GM23338 (cell line): ENCODE measurements at places on chromosomes 7 and 10. TPM values are rescaled to one million over a fixed set of nuclear protein-coding genes. Genes with fewer than 3 reads are reported as not detected.

NPY4R2 gene
- not detected in 2 replicates for total RNA-seq

PGAM2 gene
- total RNA-seq: 0.78 and 2.9 TPM in 2 replicates

GRM3 gene
- 1.9 and 3.8 TPM in 2 replicates for total RNA-seq

WNT8B gene
- 1.3 and 1.9 TPM in 2 replicates for total RNA-seq

RGR gene
- total RNA-seq: not detected in 2 replicates

ZNF722 gene
- total RNA-seq: not detected in 2 replicates

SVOPL gene
- total RNA-seq: 0.70 and 1.4 TPM in 2 replicates

- H3K27me3 ChIP-seq: no peaks in the 10 kb centered on the region
- no peaks in the 10 kb centered on the region for H3K4me1 ChIP-seq
- H3K4me3 ChIP-seq: no peak overlapping the region
Measured at GRCh38 chr10:85611093-85611740, 755.4 kb downstream of the GRID1 start.

DNA sequence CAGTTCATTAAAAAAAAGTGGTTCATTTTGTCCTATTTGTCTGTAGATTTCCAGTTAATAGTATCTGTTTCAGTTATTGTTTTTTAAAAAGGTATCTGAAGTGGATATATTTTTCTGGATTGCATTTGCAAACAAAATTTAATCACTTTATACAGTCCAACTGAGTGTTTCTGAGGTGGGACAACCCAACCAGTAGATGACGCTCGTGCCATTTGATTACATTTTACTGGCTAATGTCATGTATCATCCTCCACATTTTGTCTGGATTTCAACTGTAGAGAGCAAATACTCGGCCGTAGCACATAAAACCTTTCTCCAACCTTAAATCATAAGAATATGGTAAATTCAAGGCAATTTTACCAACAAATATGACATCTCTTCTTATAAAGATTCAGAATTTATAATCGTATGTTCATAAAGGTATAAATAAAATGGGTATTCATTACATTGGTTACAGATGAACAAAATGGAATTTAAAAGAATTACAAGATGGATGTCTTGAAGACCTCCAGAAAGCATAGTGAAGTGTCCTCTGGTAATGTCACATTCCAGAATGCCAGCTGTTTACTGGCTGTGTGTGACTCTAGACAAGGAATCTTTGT, 789.0 kb downstream of the PHTF2 start:
- H3K4me3 ChIP-seq: no peak overlapping the region
- peaks cover 29% of the 10 kb centered on the region for H3K4me1 ChIP-seq
- H3K36me3 ChIP-seq: no peaks in the 10 kb centered on the region
- peak; percentile 44 for DNase-seq
- H3K27ac ChIP-seq: no peak overlapping the region

GRCh38 chr7:101817471-101818286, at the start of gene CUX1:
TSS of gene CUX1 (plus strand) at chr7:101817626. CDS start at chr7:101817640, 14 bp downstream.
- H3K4me1 ChIP-seq: peaks cover 53% of the 10 kb centered on the region
- peaks cover 18% of the 10 kb centered on the region for H3K27me3 ChIP-seq
- no peaks in the 10 kb centered on the region for H3K36me3 ChIP-seq

GRCh38 chr10:58577437-58577777, 64.7 kb downstream of the BICC1 start:
- H3K4me1 ChIP-seq: peaks cover 5% of the 10 kb centered on the region; the same call in 1 of the 2 replicates
- no peak overlapping the region for H3K27ac ChIP-seq
- no peaks in the 10 kb centered on the region for H3K27me3 ChIP-seq

DNA sequence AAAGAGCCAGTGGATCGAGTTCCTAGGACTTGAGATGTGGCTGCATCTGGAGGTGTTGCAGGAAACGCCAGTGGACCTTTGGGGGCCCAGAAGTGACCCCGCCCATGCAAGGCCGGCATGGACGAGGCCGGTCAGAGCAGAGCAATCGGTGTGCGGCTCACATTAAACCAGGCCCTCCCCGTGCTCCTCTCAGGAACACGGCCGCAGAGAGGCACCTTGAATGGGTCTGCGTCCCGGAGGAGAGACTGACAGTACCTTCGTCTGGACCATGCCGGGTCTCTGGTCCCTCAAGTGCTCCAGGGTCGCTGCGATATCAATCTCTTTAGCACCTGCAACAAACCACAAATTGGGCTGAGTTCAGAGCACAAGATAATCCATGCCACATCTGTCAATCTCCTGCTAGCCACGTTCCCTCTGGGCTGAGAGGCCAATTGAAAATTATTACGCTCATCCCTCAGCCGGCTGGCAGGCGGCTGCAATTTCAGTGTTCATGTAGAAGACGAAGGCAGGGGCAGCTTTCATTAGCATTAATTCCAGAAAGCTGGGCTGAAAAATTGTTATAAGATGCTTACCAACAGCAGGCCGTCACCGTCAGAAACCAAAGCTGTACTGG, 212.0 kb downstream of the DNAJB6 start:
- no peaks in the 10 kb centered on the region for H3K4me1 ChIP-seq
- no peak for DNase-seq
- H3K4me3 ChIP-seq: no peak overlapping the region
- H3K36me3 ChIP-seq: no peaks in the 10 kb centered on the region

- no peaks in the 10 kb centered on the region for H3K36me3 ChIP-seq
- no peaks in the 10 kb centered on the region for H3K27me3 ChIP-seq
- no peak overlapping the region for H3K27ac ChIP-seq
Measured at GRCh38 chr10:115164220-115164619, 71.1 kb downstream of the ATRNL1 start.

DNA sequence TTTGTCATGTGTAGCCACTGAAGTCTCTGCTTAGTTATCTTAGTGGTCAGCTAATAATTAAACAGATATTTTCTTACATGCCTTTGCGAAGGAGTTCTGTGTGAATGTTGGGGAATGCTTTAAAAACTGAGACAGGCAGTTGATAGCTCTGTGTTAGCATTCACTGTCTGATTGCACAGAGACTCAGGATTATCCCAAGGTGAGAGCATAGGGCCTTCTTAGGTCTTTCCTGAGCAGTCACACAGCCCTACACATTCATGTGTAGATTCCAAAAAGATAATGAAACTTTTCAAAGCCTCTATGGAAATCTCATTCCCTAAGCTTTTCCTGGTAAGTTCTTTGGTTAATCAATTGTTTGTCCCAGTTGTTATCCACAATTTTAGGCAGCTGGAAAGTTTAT, 67.7 kb downstream of the CASD1 start:
- H3K36me3 ChIP-seq: peaks cover 6% of the 10 kb centered on the region; the same call in 1 of the 2 replicates
- H3K27me3 ChIP-seq: no peaks in the 10 kb centered on the region
- no peaks in the 10 kb centered on the region for H3K4me1 ChIP-seq

- no peaks in the 10 kb centered on the region for H3K27me3 ChIP-seq
- H3K4me1 ChIP-seq: no peaks in the 10 kb centered on the region
- no peaks in the 10 kb centered on the region for H3K36me3 ChIP-seq
- H3K27ac ChIP-seq: no peak overlapping the region
Measured at GRCh38 chr10:46330894-46331293, 44.1 kb downstream of the ANTXRL start.

DNA sequence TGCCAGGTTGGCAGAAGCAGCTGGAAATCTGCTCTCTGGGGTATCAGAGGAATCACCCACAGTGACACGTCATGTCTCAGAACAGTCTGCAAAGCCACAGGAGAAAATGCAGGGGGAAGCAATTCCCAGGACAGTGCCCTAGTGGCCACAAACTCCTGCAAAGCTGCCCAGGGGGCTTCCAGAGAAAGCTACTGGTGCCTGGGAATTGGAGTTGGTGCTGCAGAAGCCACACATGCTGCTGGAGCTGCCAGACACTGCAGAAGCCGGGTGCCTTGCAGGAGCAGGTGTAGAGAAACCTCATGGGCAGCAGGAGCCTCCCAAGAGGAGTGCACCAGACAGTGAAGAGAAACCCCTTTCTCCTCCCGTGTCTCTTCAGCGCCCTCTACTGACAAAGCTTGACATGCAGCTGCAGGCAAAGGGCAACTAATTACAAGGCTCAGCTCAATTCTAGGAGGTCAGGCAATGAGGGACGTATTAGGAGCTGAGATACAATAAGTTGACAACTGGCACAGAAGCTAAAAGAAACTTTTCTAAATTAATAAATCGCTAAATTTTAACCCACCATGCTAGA, 30.2 kb upstream of the NUB1 start:
- H3K4me3 ChIP-seq: no peak overlapping the region
- H3K27ac ChIP-seq: no peak overlapping the region

GRCh38 chr10:86872757-86873156, 84.7 kb downstream of the MMRN2 start:
- DNase-seq: peak; percentile 50
- no peaks in the 10 kb centered on the region for H3K36me3 ChIP-seq
- peaks cover 53% of the 10 kb centered on the region for H3K4me1 ChIP-seq
- no peaks in the 10 kb centered on the region for H3K27me3 ChIP-seq
- no peak overlapping the region for H3K4me3 ChIP-seq
- peak overlapping the region; percentile 88 for H3K27ac ChIP-seq

- H3K27me3 ChIP-seq: no peaks in the 10 kb centered on the region
- H3K27ac ChIP-seq: no peak overlapping the region
- H3K4me1 ChIP-seq: no peaks in the 10 kb centered on the region
- DNase-seq: no peak
- no peak overlapping the region for H3K4me3 ChIP-seq
- 0 out of 2 replicates have a peak, but pooled peaks cover 4% of the 10 kb centered on the region for H3K36me3 ChIP-seq
Measured at GRCh38 chr7:95411036-95411435, 14.9 kb upstream of the PON3 start.

- no peaks in the 10 kb centered on the region for H3K36me3 ChIP-seq
- H3K4me1 ChIP-seq: no peaks in the 10 kb centered on the region
- H3K4me3 ChIP-seq: no peak overlapping the region
- H3K27me3 ChIP-seq: no peaks in the 10 kb centered on the region
- DNase-seq: no peak
- H3K27ac ChIP-seq: no peak overlapping the region
Measured at GRCh38 chr10:7159517-7159916, 251.3 kb downstream of the SFMBT2 start.

DNA sequence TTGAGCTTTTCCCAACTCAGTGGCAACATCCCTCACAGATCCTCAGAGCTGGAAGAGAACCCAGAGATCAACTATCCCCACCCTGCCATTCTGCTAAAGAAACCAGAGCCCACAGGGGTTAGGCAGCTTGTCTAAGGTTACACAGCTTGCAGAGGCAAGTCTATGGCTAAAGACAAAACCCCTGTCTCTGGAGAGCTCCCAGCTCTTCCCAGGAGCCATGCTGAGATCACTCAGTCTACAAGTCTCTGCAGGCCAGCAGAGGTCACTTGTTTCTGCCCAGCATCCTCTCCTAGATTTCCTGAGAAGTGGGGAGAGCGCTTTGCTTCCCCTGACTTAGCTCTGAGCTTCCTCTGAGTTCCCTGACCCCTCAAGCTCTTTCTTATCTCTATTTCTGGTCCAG, 28.5 kb upstream of the LOXL4 start:
- no peak overlapping the region for H3K4me3 ChIP-seq
- no peak for DNase-seq
- peaks cover 8% of the 10 kb centered on the region for H3K4me1 ChIP-seq
- H3K27me3 ChIP-seq: no peaks in the 10 kb centered on the region

- DNase-seq: no peak
- H3K4me3 ChIP-seq: no peak overlapping the region
- H3K4me1 ChIP-seq: no peaks in the 10 kb centered on the region
- H3K36me3 ChIP-seq: peaks cover 8% of the 10 kb centered on the region; the same call in 1 of the 2 replicates
- no peaks in the 10 kb centered on the region for H3K27me3 ChIP-seq
- no peak overlapping the region for H3K27ac ChIP-seq
Measured at GRCh38 chr7:111842491-111842890, 280.2 kb upstream of the IMMP2L start.
